Dermis blood vessel endothelial cell (primary cell): ENCODE measurements at places on chromosomes 2 and 18. TPM values are rescaled to one million over a fixed set of nuclear protein-coding genes. Genes with fewer than 3 reads are reported as not detected.

DNA sequence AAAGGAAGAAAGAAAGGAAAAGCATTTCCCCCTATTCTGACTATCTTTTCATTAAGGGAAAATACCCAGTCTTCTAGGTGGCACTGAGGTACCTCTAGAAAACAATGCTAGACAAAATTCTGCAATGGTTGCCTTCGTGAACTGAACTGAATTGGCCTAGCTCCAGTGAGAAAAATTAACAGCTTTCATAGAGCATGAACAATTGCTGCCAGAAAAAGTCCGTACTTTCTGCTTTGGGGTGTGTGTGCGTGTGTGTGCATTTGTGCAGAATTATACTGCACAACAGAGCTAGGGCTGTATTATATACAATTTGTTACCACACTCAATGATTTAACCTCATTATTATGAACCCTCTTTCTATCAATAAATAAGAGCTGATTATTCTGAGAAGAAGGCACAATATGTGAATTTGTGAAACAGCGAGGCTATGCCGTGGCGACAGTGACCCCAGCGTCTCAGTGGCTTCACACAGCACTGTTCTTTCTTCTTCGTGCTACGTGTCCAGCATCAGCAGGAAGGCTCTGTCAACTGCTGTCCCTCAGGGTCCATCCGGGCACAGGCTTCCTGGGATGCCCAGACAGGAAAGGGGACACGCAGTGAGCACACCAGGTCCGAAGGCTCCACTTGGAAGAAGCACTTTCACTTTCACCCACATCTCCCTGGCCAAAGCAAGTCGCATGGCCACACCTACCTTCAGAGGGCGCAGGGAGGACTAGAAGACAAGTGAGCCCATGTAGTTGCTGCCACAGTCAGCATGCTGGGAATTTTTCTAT, 47.5 kb downstream of the PTGR3 start:
- DNase-seq: peak; percentile 53

DNA sequence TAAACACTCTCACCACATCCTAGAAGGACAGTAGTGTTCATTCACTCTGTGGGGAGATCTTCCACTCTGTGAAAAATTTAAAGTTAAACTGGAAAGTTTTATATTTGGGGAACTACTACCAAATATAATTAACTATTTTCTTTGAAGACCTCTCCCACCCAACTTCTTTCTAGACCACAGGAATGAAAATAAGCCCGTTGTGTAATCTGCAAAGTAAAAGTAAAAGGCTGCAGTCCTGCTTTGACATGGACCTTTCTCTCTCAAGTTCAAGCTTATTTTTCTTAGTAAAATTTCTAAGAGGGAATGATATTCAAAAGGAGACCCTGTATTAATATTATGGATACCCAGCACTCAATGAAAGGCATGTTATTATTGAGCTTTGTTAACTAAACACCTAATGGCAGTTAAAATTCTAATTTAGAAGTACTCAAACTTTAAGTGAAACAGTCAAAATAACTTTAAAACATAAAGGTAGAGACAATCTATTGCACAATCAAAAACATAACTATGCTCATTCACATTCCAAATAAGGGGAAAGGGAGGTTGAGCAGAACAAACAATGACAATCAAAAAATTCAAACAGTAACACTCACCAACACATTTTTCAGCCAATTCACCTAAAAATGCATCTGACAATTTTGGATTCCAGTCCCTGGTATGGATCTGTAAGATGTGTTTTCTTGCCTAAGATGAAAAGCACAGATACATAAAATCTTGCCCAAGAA, 98.5 kb downstream of the ATAD2B start:
- no peak for DNase-seq

DNA sequence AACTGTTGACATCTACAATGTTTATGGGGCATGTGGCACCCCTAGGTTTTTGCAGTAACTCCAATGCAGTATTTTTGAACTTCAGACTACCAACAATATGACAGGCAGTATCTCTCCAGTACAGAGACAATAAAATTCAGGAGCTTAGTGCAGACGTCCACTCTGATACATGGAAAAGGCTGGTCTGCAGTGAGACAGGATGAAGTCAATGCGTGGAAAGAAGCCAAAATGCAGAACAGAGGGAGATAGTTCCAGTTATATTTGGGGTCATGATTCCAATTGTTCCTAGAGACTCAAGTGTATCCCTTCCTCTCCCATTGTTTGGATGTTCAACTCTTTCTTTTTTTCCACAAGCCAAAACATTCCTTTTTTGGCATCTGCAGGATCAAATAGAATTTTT, 18.7 kb upstream of the SMAD2 start:
- peak; percentile 42 for DNase-seq

DNA sequence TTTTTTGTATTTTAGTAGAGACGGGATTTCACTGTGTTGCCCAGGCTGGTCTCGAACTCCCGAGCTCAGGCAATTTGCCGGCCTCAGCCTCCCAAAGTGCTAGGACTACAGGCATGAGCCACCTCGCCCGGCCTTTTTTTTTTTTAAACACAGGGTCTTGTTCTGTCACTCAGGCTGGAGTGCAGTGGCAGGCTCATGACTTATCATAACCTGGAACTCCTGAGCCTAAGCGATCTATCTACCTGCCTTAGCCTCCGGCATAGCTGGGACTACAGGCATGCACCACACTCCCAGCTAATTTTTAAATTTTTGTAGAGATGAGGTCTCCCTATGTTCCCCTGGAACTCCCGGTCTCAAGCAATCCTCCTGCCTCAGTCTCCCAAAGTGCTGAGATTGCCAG, 1.4 kb upstream of the ITGAV start:
- DNase-seq: no peak

- no peak for DNase-seq
These were observed 358.9 kb downstream of the ZEB2 start for GRCh38 chr2:144161061-144161460.

GRCh38 chr2:234091883-234092282, 41.4 kb downstream of the SPP2 start:
- DNase-seq: no peak

DNA sequence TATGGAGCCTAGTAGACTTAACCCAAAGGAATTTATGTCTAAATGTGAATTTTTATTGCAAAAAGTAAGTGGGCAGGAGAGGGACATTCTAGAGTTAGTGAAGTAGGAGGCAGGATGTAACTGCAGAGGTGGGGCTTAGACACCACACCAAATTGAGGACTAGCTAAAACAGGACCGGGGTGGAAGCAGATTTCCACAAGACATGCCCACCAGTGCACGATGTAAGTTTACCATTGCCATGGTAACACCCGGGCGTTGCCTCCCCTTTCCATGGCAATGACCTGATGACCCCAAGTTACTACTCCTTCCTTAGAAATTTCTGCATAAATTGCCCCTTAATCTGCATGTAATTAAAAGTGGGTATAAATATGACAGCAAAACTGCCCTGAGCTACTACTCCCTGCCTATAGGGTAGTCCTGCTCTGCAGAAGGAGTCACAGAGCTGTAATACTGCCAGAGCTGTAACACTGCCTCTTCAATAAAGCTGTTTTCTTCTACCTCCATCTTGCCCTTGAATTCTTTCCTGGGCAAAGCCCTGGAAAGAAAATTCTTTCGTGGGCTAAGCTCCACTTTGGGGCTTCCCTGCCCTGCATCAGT, 509.7 kb downstream of the ERBB4 start:
- DNase-seq: no peak

DNA sequence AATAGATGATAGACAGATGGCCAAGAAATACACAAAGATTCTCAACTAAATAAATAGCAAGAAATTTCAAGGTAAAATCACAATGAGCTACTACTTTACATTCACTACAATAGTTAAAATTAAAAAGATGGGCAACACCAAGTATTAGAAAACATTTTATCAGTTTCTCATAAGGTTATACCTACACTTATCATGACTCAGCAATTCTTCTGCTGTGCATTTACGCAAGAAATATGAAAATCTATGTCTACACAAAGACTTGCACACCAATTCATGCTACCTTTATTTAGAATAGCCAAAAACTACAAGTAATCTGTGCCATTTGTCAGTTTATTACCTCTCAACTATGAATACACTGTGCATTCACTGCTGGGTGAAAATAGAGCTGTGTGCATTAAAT, 937.4 kb upstream of the NRXN1 start:
- DNase-seq: no peak

DNA sequence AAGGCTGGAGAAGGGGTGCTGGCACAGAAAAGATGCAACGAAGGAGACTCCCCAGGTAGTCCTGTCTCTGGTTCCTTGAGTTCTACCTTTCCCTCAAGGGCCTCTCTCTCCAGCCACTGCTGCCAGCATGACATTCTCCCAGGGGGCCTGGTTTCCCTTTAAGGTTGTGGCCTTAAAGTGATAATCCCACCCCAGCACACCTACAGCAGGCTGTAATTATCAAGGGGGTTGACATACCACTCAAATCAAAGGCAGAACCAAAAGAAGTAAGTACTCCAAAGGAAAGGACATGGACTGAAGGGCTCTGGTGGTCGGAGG, 127.4 kb upstream of the MSH6 start:
- no peak for DNase-seq

DNA sequence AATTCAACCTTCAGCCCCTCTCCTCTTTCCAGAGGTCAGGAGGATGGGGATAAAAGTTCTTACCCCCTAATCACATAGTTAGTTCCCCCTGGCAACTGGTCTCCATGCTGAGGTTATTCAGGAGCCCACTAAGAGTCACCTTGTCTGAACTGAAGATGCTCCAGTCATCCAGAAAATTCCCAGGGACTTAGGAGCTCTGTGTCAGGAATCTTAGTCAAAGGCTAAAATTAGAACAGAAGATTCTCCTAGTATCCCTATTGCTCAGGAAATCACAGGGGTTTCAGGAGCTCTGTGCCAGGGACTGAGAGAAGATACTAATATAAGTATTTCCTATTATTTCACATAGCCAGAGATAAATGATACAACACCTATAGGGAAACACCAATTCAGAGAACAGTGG, 37.3 kb upstream of the LONRF2 start:
- no peak for DNase-seq

- no peak for DNase-seq
These were observed 84.7 kb upstream of the TMEM200C start for GRCh38 chr18:5979971-5980457.

- no peak for DNase-seq
These were observed 95.4 kb upstream of the CYP20A1 start for GRCh38 chr2:203143391-203143790.

- no peak for DNase-seq
These were observed 145.8 kb downstream of the ZFP36L2 start for GRCh38 chr2:43080571-43081021.

DNA sequence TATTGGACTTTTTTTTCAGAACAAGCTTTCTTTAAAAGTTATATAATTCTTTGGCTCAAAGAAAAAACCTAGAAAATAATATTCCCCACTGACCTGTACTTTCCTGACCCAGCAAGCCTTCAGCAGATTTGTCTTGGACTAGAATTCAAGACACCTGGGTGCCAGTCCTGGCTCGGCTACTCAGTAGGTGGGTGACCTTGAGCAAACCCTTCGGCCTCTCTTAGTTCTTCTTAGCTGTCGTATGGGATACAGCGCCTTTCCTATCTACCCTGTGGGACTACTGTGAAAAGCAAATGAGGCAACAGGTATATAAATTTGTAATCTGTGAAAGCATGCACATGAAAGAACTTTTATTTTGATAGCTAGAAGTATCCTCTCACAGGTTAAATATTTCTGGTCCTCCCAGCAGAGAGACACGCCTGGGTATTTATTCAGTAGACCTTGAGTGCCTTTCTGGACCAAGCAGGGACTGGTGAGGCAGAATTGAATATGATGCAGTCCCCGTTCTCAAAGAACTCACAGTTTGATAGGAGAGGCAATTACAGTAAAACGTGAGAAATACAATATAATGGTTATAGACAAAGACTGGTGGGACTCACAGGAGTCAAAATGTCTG, 69.4 kb upstream of the EPAS1 start:
- no peak for DNase-seq

- peak; percentile 65 for DNase-seq
These were observed 31.9 kb upstream of the TFPI start for GRCh38 chr2:187586011-187586641.

GRCh38 chr2:8543060-8543382, 138.8 kb upstream of the ID2 start:
- no peak for DNase-seq

DNA sequence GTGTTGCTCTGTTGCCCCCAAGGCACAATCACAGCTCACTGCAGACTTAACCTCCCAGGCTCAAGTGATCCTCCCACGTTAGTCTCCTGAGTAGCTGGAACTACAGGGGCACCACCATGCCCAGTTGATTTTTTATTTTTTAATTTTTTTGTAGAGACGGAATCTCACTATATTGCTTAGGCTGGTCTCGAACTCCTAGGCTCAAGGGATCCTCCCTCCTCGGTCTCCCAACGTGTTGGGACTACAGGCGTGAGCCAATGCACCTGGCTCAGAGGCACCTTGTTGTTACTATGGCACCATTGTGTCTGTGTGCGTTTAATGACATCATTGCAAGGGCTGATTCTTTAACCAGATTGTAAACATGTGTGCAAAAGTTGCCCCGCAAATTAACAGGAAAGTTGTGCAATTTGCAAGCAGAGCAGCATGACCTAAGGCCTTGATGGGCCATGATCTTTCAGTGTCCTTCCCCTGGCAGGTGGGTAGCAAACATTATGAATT, 22.6 kb downstream of the TCF23 start:
- DNase-seq: no peak

GRCh38 chr18:33472509-33472908, 32.0 kb upstream of the CCDC178 start:
- no peak for DNase-seq

- no peak for DNase-seq
These were observed 80.9 kb downstream of the PHLPP1 start for GRCh38 chr18:62796216-62796621.

Gene ABCG5
- not detected in 2 replicates for total RNA-seq

Gene LYG1
- 0.28 and 1.2 TPM in 2 replicates for total RNA-seq

Gene LONRF2
- under 0.01 TPM in 1 of 2 replicates, not detected in the other for total RNA-seq

Gene EN1
- not detected in 2 replicates for total RNA-seq

Gene FSHR
- not detected in 2 replicates for total RNA-seq

Gene COLEC12
- total RNA-seq: 45.1 and 64.2 TPM in 2 replicates

Gene ANKRD30B
- total RNA-seq: under 0.01 TPM in 1 of 2 replicates, not detected in the other

Gene AQP12B
- not detected in 2 replicates for total RNA-seq
